ENCODE measurements at places on chromosomes 3 and 15. TPM values are rescaled to one million over a fixed set of nuclear protein-coding genes. Genes with fewer than 3 reads are reported as not detected.

DNA sequence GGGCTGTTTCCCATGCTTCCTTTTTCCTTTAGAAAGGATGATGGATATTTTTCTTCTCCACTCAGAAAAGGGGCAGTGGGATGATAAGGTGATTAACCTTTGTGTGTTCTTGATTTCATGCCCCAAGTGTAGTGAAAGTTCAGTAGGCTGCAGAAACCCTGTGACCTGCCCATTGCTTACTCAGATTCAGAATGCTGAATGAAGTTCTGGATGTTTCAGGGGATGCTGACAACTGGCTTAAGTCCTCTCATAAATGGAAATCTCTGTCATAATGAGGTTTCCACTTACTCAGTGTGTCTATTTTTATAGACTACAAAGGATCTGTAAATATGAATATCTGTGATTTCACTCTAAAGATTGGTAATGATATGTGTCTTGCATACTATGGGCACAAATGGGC is 471.3 kb upstream of the TPRG1 start:
- H3K36me3 ChIP-seq, result 0 out of 2 replicates have a peak, but pooled peaks cover 4% of the 10 kb centered on the region
- no peak overlapping the region for H3K27ac ChIP-seq
- H3K27me3 ChIP-seq, result peaks cover 4% of the 10 kb centered on the region
- no peak overlapping the region for H3K4me3 ChIP-seq

GRCh38 chr15:90552162-90552928 is 22.6 kb downstream of the CRTC3 start:
- H3K27ac ChIP-seq, result peak overlapping the region; percentile 100
- peak overlapping the region; percentile 70 for H3K4me3 ChIP-seq
- H3K36me3 ChIP-seq, result peaks cover 15% of the 10 kb centered on the region
- no peaks in the 10 kb centered on the region for H3K27me3 ChIP-seq

DNA sequence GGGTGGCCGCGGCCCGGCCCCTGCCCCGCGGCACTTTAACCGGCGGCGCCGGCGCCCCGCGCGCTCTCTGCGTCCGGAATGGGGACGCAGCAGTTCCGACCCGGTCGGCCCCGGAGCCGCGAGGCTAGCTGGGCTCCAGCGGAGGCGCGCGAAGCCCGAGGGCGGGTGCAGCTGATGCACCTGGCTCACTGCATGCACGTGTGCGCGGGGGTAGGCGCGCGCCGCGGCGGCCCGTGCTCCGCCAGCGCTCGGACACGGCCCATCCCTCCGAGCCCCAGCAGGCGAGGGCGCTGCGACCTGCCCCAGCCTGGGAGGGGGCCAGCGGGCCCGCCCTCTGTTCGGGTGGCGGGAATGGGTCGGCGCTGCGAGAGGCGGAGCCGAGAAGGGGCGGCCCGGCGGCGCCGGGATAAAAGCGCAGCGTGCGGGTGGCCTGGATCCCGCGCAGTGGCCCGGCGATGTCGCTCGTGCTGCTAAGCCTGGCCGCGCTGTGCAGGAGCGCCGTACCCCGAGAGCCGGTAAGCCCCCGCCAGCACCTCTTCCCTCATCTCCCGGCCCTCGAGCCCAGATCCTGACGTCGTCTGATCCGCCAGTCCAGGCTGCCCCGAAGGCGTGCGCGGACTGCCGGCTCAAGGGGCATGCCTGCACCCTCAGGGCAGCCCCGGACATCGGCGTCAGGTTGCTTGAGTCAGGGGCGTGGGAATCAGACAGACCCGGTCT is at the start of the genes CHDH and IL17RB:
Gene CHDH (minus strand): TSS at position 286 of the 717 bp plus-strand sequence. CDS start 22,411 bp downstream, outside the sequence.
Gene IL17RB (plus strand): TSS at position 435 of the 717 bp plus-strand sequence. CDS start 21 bp downstream, at position 456.
- H3K36me3 ChIP-seq, result no peaks in the 10 kb centered on the region
- no peaks in the 10 kb centered on the region for H3K4me1 ChIP-seq
- no peak within 1 kb of the TSS for H3K27ac ChIP-seq
- H3K4me3 ChIP-seq, result peak within 1 kb of the TSS; percentile 29
- no peak for DNase-seq
- peaks cover 43% of the 10 kb centered on the region for H3K27me3 ChIP-seq

DNA sequence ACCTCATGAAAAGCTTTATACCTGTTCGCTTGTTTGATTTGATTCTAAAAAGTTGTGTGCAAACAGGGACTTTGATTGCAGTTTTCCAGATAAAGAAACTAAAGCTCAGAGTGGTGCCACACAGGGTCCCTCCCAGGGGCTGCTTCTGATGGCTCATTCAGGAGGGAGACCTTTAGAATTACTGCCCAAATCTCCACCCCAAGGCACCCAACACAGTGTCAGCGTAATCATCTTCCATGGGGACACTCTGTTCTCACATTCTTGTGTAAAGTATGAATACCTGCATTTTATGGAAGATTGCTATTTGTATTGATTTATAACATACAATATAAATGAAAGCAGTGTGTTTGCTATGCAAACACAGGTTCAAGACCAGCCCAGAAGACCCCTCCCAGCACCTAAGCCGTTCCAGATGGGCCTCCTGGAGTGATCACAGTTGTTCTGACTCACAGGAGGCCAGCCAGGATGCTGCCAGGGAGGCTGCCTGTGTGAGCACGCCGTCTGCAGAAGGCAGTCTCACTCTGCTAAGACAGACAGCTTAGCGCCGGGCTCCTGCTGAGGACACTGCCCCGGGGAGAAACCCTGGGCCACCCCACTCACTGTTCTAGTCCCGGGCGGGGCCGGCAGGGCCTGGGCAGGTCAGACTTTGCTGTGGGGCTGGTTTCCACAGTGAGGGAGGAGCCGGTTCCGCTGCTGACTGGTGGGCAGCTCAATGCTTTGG is 185.6 kb downstream of the FAM43A start:
- peaks cover 29% of the 10 kb centered on the region for H3K4me1 ChIP-seq
- peak overlapping the region; percentile 81 for H3K4me3 ChIP-seq
- peak; percentile 88 for DNase-seq

DNA sequence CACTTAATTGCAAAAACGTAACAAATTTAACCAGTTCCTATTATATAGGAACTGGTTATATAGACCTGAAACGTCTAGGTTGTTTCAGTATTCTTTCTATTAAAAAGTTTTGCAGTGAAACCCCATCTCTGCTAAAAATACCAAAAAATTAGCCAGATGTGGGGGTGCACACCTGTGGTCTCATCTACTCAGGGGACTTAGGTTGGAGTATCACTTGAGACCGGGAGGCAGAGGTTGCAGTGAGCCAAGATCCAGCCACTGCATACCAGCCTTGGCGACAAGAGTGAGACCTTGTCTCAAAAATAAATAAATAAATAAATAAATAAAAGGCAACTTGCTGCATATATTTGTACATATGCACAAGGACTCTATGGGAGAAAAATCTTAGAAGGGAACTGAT is 387.0 kb downstream of the TUSC7 start:
- no peak overlapping the region for H3K27ac ChIP-seq
- H3K4me3 ChIP-seq, result no peak overlapping the region
- no peak for DNase-seq

DNA sequence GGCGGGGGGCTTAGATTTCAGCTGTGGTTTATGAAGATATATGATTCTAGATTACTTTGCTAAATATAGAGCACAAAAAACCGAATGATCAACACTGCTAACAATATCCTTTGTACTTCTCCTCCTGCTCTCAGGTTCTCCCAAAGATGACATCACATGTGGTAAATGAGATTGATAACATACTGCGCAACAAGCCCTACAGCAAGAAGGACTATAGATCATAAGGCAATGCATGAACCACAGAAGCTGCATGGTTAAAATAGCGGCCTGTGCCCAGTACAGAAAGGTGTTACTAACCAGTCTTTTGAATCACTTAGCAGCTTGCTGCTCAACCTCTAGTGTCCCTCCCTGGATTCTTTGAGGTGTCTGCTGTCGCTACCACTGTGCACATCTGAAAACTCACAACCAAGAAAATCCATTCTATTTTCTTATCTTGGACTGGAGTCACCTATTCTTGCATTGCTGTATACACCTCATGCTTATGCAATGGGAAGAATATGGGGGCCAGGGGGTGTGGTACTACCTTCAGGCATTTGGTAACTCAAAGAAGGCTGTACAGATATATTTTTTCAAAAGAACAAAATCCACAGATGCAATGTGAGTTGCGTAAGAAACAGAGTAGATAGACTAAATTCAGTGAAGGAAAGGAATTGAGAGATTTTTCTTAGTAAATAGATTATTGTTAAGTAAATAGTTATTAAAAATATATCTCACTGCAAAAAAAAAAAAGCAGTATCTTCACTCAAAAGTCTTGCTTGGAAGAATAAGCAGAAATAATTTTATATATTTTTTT is 18.2 kb downstream of the SSR3 start:
- H3K36me3 ChIP-seq, result peaks cover 11% of the 10 kb centered on the region
- H3K4me1 ChIP-seq, result peaks cover 66% of the 10 kb centered on the region
- H3K27ac ChIP-seq, result peak overlapping the region; percentile 62
- no peak overlapping the region for H3K4me3 ChIP-seq
- DNase-seq, result no peak
- peaks cover 5% of the 10 kb centered on the region for H3K27me3 ChIP-seq

LRRC31 gene
- total RNA-seq, result not detected

ECT2 gene
- total RNA-seq, result 52.8 TPM

C3orf62 gene
- 3.3 TPM for total RNA-seq
